Fibroblast of the aortic adventitia (primary cell): ENCODE measurements at places on chromosomes 16 and 17. TPM values are rescaled to one million over a fixed set of nuclear protein-coding genes. Genes with fewer than 3 reads are reported as not detected.

- no peak for DNase-seq
Measured at GRCh38 chr17:15516150-15516549, 47.1 kb downstream of the TVP23C start.

GRCh38 chr17:56545106-56545505 is 48.4 kb upstream of the NOG start:
- DNase-seq: no peak

DNA sequence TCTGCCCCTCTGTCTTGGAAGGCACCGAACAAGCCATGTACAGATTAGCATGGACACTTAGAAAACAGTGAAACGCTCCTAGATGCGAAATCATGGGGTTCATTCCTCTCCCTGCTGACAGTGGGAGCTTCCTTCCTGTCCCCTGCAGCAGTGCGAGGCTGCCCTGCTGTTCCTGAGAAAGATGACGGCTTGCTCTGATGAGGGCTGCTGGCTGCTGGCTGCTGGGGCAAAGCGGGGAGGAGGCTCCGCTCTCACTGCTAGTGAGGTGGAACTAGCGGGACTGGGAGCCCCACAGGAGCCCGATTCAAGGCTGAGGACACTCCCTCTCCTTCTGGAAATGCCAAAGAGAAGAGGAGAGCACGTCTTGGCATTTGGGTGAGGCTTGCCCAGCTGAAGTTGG is 25.9 kb upstream of the CACNG4 start:
- no peak for DNase-seq

DNA sequence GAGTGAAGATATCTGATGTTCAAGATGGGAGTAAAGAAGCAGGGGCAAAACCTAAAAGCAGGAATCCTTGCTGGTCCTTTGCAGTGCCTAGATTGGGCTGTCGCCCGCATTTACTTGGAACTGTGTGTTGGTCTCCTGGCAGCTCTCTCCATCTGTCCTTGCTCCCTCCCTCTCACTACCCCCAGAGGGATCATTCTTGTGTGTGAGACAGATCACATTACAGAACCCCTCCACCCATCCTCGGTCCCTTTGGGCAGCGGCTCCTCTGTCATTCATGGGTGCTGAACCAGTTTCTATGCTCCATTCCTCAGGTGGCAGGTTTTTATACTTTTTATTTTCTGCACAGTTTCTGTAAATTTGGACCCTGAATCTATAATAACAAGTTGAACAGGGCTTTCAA is 99.4 kb upstream of the MYOCD start:
- DNase-seq: no peak

GRCh38 chr17:57552114-57552624 is 192.9 kb downstream of the CCDC182 start:
- no peak for DNase-seq

GJC1 gene
- total RNA-seq: 4.5 and 21.1 TPM in 2 replicates
